Kidney capillary endothelial cell (primary cell): ENCODE measurements at places on chromosomes 3 and 15.

DNA sequence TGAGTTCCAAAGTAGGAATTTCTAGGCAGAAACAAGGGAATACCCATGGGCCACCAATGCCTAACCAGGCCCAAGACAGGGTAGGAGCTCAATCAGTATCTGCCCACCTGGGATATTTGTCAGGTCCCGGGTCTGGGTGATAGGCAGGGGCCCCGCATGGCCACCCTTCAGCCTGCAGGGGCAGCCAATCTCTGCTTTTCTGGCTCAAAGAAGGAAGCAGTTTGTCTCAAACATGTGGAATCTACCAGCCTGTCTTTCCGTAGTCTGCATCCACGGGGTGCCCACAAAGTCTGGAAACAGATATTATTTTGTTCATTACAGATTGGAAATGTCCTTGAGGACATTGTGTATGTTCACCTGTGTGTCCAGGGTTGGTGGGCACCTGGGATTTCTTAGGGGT is 56.2 kb downstream of the CEMIP start:
- DNase-seq: no peak

GRCh38 chr15:45995800-45996199 is 361.0 kb downstream of the SQOR start:
- no peak for DNase-seq

DNA sequence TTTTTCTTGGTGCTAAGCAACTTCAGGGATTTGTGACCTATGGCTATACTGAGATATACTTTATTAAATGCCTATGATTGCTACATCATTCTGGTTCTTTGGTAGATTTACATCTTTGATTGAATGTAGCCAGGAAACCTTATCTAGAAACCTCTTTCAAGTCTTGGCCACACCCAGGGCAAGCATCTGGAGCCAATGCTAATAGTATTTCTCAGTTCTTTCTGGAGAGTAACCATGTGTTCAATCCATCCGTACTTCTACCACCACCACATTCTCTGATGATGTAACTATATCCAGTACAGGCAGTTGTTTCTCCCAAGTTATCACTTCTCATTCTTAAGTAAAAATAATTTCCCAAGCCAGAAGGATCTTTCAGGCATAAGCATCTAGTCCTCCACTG is 69.0 kb downstream of the NME9 start:
- DNase-seq: no peak

DNA sequence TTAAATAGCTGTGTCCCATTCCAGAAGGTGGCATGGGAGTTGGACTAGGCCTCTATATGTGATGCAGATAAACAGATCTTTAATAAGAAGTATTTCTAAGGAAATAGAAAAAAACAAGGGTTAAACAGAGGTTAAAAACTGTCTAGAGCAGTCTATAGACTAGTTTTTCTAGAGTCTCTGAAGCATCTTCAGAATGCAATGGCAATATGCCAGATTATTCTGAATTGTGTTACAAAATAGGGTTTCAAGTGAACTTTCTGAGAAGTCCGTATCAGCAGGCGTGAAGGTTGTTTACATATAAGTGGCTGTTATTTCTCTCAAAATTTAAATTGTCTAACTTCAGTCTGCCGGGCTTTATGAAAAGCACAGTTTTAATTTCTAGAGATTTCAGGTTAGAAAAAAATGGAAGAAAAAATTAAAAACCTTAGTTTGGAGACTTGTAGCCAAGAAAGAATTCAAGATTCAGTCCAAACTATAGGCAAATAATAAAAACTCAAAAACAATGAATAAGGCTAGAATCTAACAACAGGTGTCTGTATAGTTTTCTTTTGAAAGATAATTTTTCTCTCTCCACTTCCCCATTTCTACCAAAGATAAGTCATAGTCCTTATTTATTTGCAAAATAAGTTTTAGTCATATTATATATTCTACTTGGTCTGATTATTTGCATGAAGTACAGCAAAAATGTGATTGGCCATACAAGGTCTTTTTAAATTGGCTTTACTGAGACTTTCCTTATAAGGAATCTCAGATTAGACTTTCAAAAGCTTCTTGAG is 55.2 kb downstream of the OSTN start:
- no peak for DNase-seq

DNA sequence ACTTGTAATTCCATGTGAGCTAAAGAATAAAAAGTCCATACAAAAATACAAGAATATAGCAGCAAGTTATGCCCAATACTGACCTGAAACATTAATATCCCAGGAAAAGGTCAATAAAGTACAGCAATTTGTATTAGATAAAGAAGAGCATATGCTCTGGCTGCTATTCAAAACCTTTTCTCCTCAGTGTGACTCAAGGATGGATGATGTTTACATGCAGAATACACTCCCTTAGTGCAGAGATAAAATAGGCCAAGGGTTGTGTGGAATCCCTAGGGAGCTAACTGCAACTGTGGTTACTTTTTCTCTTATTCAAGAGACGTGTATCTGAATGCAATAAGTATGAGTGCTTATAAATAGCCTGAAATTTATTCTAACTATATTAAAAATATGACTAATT is 78.7 kb downstream of the SLC9A9 start:
- no peak for DNase-seq

DNA sequence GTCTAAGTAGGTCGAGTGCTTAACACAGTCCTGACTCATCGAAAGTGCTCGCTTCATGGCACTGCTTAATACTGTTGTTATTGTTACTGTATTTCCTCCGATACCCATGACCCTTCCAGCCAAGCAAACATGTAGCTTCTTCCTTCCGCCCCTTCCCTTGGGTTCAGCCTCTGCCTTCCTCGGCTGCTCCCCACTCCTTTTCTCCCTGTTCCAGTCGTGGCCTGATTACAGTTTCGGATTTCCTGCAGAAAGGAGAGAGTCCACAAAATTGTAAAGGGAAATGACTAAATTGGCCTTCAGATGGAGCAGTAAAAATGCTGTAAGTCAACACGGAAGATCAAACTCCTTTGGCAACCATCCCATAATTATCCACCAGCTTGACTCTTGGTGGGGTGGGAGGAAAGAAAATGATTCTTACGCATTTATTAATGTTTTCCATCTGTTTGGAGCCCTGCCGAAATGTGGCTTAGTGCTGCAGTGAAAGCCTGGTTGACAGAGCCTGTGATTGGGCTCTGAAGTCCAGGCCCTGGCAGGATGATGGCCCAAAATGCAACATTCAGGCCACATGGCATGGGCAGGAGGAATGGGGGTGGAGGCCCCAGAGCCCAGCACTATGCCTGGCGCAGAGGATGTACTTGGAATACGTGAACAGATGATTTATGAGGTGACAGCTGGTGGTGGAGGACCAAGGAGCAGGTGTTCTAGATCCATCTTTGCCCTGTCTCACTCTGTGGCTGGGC is 37.6 kb downstream of the FAM3D start:
- DNase-seq: peak; percentile 78

GRCh38 chr3:38031022-38031994 is 1.9 kb upstream of the PLCD1 start:
- no peak for DNase-seq

- no peak for DNase-seq
Measured at GRCh38 chr15:96312641-96313335, 17.7 kb upstream of the NR2F2 start.

- DNase-seq: no peak
Measured at GRCh38 chr15:94348084-94348483, 116.7 kb downstream of the MCTP2 start.

- peak; percentile 86 for DNase-seq
Measured at GRCh38 chr3:197554562-197555280, 1.0 kb downstream of the BDH1 start.

- DNase-seq: no peak
Measured at GRCh38 chr3:152200476-152201420, 68.0 kb upstream of the MBNL1 start.

- no peak for DNase-seq
Measured at GRCh38 chr3:158936530-158937113, 134.8 kb downstream of the MFSD1 start.

DNA sequence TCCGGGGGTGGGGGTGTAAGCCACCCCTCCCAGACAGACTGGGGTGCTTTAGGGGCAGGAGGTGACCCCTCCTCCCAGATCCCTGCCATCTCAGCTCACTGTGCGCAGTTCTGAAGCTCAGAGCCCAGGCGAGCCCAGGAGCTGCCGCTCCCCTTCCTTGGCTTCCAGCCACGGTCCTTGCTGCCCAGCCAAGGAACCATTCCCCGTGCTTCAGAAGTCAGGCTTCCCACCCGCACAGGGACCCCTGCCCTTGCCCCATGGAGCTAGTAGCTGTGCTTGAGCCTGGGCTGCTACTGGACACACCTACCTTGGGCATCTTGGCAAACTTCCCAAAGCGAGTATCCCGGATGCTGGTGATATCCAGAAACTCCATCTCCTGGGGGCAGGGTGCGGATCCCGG is 4.8 kb downstream of the PLCB2 start:
- no peak for DNase-seq
